ENCODE measurements at places on chromosomes 1 and 21.

DNA sequence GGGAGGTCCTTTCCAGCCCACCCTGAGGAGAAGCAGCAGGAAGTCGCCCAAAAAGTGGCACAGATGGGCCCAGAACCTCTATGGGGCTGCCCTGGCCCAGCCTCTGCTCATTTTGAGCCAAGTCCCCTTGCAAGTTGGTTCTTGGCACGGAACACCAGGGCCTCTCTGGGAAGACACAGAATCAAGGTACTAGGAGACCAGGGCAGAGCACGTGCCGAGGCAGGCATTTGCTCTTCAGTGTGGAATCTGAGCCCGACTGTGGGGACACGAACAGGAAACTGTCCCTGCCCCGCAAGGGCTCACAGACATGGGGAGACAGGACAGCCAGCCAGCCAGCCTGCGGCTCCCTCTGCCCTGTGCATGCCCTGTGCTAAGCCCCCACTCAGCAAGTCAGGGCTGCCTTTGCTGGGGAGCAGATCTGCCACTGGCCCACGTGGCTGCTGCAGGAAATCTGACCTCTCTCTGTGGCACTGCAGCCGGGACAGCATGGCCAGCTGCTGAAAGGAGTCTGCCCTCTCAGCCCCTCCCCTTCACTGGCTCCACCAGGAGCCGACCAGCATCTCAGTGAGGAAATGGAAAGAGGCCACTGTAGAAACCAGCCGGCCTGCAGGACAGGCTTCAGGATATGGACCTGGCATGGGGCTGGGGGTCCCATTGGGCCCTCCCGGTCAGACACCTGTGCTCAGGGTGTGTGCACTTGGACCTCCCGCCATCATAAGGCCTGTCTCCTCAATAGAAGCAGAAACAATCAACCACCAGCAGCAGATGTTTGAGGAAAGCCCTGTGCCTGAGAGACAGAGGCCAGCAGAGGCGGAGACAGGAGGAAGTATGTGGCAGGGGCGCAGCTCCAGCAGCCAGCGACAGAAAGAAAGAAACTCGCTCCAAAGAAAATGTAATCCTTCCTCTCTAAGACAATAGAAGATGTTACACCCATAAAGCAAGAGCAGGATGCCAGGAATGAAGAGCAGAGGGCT lies 3.7 kb downstream of the ARHGEF16 start:
- DNase-seq = no peak

DNA sequence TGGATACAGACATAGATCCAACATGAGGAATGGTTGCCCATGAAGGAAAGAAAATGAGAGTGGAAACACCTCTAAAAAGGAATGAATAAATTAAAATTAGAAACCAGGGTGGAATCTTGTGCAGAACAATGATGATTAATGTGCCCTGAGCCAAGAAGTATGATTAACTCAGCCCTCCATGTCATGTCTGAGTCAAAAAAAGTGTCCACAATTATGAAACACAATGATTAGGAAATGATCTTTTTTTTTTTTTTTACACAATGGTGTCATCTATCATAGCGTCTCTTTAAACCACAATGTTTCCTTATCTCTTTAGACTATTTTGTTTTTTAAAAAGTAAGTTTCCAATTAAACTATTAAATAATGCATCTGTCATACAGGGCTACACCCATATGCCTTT lies 78.9 kb upstream of the RAB4A start:
- DNase-seq = no peak

GRCh38 chr1:13583595-13583965 lies at the start of gene PDPN:
Gene PDPN (plus strand): TSS chr1:13583832. CDS start chr1:13584034, 202 bp downstream.
- no peak for DNase-seq

DNA sequence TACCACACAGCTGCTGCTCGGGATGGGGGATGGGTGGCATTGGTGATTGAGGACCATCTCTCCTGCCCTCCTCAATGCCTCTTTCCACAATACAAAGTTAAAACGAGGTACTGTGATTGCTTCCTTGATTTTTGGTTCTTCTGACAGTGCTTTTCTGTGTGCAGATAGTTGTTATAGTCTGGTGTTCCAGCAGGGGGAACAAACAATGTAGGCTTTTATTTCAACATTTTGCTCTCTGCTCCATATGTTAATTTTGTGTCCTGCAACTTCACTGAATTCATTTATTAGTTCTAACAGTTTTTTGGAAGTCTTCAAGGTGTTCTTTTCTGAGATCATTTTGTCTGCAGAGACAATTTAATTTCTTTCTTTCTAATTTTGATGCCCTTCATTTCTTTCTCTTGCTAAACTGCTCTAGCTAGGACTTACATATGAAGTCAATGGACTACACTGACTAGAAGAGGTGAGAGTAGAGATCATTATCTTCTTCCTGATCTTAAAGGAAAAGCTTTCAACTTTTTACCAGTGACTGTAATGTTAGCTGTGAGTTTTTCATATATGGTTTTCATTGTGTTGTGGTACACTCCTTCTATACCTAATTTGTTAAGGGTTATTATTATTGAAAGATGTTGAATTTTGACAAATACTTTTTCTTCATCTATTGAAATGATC lies 45.4 kb downstream of the TNFSF18 start:
- DNase-seq = no peak

- DNase-seq = no peak
These were observed 128.6 kb downstream of the ST6GALNAC3 start for GRCh38 chr1:76203127-76203526.

- DNase-seq = no peak
These were observed 125.4 kb downstream of the PTGER3 start for GRCh38 chr1:70922196-70922595.

GRCh38 chr1:211653959-211654496 lies 21.4 kb downstream of the NEK2 start:
- no peak for DNase-seq

GRCh38 chr1:76577525-76578185 lies 289.6 kb upstream of the ST6GALNAC5 start:
- DNase-seq = no peak

- DNase-seq = no peak
These were observed 35.3 kb downstream of the BEND5 start for GRCh38 chr1:48741380-48741779.

DNA sequence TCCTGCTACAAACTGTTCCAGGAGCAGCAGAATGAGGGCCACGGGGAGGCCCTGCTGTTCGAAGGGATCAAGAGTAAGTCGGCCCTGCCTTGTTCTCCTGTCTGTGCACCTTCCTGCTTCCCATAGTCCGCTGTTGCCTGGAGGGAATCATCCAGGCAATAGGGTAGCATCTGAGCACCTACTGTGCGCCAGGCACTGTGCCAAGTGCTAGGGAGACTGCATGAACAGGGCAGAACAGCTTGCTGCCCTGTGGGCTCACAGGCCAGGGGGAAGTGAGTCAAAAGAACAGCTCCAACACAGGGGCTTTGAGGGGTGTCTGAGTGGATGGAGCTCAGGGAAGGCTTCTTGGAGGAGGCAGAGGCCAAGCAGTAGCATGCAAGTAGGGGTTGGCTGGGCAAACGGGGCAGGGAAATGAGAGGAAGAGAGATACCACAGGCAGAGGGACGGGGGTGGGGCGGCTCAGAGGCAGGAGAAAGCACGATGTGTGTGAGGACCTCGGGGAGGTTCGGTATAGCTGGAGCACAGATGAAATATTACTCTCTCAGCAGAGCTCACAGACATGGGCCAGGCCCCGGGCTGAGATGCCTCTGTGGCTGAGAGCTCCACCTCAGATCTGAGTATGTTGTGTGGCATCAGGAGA lies 15.5 kb upstream of the PADI6 start:
- DNase-seq = no peak

GRCh38 chr1:162178432-162178831 lies 108.9 kb downstream of the NOS1AP start:
- DNase-seq = no peak

GRCh38 chr1:205319081-205320018 lies 2.2 kb downstream of the NUAK2 start:
- peak; percentile 12 for DNase-seq

DNA sequence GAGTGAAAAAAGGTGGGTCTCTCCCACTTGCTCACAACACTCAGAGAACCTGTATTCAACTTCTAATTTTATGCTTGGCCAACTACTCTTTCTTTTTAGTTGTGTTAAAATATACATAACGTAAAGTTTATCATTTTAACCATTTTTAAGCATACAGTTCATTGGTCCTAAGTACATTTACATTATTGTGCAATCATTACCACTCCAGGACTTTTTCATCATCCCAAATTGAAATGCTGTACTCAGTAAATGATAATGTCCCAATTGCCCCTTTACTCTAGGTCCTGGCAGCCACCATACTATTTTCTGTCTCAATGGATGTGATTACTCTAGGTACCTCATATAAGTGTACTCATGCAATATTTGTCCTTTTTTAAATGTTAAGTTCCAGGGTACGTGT lies 212.3 kb upstream of the PLXNA2 start:
- no peak for DNase-seq

GRCh38 chr1:216531263-216532239 lies 108.3 kb upstream of the USH2A start:
- no peak for DNase-seq

DNA sequence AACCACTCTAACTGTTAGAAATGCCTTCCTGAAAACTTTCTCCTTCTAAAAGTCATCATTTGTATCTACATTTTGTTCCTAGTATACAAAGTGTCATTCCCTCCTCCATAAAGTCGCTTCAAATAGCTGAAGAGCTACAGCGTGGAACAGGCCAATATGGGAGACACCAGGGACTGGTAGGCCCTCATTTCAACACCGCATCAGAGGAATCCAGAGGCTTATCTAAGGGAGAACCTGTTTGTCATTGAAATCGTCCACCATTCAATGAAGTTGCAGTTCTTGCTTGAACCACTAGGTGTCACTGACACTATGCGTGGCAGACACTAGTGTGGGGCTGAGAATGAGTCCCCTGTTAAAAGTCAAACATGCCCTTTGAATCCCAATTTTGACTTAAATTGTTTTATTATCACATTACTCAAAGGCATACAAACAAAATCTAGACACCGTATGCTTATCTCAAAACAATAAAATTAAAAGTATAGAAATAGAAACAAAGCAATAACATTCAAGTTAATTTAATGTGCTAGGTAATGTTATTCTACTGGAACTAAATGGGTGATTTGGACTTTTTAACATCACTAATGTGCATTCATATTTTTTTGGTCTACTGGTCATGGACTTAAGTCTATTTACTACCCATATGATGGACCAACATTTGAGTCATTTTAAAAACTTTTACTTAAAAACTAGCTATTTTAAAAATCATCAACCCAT lies 182.3 kb downstream of the FCRL5 start:
- no peak for DNase-seq

DNA sequence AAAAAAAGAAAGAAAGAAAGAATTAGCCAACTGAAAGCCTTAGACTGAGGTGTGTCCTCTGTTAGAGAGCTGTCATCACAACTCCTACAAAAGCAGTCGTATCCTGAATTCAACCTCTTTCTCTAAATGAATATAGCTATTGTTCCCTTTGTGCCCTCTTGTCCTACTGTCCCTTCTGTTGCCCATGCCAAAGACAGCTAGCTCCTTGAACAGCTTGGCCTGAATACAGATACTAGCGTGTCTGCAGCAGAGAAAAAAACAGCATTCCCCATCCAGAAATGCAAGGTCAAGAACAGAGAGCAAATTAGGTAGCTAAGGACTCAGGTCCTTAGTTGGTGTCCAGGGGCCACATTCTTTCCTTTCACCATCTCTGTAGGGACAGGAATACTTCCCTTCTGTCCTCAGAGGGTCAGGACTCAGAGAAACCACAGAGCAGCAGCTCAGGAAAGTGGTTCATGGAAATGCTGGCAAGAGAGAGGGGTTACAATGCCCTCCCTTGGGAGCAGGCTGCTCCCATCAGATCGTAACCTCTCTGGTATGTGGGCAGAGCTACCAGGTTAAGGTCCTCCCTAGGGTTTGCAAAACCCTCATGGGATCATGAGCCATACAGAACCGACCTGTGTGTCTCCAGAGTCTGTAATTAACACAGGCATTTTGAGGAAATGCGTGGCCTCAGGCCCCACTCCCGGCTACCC lies 1.8 kb upstream of the ZBTB48 start:
- DNase-seq = no peak

- no peak for DNase-seq
These were observed 78.4 kb downstream of the BRINP3 start for GRCh38 chr1:190399233-190399632.

GRCh38 chr1:247373721-247374141 lies 42.1 kb upstream of the ZNF496 start:
- DNase-seq = no peak

- no peak for DNase-seq
These were observed 253.3 kb upstream of the VAMP3 start for GRCh38 chr1:7517611-7518330.

GRCh38 chr1:15129944-15130343 lies 23.6 kb upstream of the TMEM51 start:
- DNase-seq = no peak

DNA sequence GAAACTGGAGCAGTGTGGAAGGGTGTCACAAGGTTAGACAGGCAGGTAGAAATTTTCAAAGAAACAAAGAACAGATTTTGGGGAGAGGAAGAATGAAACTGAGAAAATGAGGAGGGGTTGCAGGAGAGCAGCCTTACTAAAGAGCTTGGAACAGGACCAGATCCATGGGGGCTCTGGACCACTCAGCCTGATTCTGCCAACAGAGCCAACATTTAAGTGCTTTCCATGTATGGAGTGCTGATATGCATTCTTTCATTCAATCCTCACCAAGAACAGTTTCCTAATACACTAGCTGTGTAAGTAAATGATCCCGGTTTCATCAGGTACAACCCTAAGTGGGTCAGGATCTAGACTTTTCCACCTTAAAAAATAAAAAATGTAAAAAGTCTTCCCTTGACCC lies 16.2 kb downstream of the LPGAT1 start:
- no peak for DNase-seq

DNA sequence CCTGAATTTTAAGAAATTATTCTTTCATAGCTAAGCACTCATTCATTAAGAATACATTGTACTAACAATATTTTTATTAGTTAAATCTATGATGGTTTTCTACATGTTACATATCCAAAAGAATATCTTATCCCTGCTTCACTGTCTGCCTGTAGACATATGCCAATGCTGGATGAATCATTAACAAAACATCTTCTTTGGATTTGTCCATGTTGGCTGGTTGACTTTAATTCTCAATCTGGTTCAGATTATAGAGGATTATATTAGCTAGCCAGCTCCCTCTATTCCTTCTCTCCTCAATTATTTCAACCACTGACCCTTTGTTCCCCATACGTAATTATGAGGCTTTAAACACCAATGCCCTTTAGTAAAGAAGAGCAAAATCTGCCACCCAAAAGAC lies 138.9 kb upstream of the DMRTA2 start:
- DNase-seq = no peak

DNA sequence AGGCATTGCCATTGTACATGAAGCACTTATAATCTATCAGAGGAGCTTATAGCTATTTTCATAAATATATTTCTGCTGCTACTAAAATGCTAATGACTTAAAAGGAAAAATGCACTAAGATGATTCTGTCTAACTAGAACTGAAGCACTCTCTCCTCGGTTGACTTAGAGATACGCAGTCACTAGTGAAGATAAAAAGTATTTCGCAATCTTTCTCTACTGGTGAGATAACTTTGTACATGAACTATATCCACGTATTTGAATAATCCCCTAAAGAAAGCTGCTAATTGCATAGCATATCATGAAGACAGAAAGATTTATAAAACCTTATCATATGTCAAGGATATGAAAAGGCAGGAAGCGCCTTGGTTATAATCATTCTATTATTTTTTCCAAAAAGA lies 658.1 kb upstream of the PRMT6 start:
- no peak for DNase-seq

Data from substantia nigra (tissue), 51 donors.